Renal pelvis (tissue), 12 donors: ENCODE measurements at places on chromosomes 1 and 21. TPM values are rescaled to one million over a fixed set of nuclear protein-coding genes. Genes with fewer than 3 reads are reported as not detected.

Gene HTR1D
- polyA plus RNA-seq = 0.24 TPM

Gene TSTD1
- 79.0 TPM for polyA plus RNA-seq

Gene SH2D1B
- polyA plus RNA-seq = 0.14 TPM

Gene NUCKS1
- 423 TPM for polyA plus RNA-seq

Gene CHODL
- polyA plus RNA-seq = 32.7 TPM

GRCh38 chr1:30852026-30852425 is 56.5 kb downstream of the SDC3 start:
- no peak for DNase-seq

GRCh38 chr1:176164014-176164678 is 42.9 kb downstream of the COP1 start:
- DNase-seq = no peak

DNA sequence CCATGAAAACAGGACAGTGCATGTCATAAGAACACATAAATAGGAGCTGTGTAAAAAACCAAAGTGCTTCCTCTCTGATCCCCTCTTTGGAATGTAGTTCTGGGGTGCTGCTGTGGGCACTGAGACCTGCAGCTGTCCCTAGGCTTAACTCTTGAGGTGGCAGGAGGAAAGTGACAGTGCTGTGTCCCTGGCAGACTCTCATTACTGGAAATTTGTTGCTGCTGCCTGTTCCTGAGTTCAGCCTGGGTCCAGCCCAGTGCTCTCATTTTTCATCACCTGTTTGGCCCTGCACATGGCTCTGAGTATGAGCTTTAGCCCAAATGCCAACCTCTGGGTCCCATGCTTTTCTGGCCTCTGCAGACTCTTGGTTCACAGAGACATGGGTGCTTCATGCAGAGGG is 329.3 kb downstream of the DSCAM start:
- no peak for DNase-seq

DNA sequence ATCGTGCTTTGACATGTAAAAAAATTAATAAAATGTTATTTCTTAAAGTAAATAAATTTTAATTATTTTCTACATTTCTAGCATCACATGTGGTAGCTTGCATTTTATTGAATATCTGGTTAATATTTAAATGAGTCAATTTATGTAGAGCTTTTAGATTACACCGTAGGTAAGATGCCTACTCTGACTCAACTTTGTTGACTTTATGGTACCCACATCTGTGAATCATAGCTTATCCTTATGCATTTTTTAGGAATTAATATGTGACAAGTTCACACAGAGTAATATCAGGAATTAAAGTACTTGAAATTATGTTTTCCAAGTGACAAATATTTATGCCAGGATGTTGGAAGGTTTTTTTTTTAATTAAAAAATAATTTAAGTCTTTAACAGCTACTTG is 120.7 kb downstream of the LEPR start:
- DNase-seq = no peak

DNA sequence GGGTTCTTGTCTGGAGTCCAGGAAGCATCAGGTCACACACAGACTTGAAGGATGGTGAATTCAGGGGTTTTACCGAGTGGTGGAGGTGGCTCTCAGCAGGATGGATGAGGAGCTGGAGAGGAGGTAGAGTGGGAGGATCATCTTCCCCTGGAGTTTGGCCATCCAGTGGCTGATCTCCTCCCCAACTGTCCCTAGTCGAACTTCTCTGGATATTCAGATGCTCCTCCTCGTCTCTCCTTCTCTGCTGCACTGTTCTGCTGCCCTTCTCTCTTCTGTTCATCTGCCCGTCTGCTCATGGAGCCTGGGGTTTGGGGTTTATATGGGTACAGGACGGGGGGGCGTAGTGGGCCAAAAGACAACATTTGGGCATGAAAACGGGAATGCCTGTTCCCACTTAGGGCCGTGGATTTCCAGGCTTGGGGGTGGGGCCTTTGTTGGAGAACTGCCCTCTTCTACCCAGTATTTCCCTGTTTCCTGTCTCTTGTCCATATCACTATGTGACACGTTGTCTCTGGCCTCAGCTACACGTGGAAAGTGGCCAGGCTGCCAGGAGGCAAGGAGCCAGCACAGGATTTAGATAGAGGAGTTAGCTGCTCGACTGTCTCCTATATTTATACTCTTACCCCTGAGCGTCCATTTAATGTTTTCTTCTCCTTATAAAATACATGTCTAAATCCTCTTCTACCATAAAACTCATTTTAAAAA is 76.7 kb downstream of the SIPA1L2 start:
- no peak for DNase-seq

- DNase-seq = peak; percentile 15
Measured at GRCh38 chr1:181583598-181583997, 100.3 kb downstream of the CACNA1E start.

DNA sequence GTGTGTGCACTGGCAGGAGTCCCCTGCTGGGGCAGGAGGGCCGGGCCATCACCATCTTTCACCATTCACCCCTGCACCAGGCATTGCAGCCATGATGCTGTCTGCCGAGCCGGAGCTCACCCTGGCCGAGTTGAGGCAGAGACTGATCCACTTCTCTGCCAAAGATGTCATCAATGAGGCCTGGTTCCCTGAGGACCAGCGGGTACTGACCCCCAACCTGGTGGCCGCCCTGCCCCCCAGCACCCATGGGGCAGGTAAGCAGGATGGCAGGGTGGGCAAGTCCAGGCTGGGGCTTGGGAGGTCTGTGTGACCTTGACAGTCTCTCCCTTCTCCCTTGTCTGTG is 18.6 kb downstream of the PCSK9 start:
- DNase-seq = no peak

DNA sequence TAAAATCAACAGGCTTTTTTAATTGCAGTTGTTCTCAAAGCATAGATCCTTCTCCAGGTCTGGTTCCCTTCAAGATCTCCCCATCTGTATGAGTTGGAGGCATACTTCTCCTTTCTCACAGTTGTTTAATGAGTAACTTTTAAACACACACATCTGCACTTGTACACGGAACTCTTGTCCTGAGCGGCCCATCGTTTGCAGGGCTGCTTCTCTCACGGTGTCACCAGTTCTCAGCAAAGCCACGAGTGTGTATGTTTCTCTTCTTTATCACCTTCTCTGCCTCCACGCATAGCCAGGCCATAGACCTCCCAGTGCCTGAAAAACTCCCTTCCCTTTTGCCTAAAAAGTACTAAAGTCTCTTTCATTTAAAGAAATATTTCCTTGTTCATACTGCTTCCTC is 68.7 kb upstream of the ROR1 start:
- no peak for DNase-seq

DNA sequence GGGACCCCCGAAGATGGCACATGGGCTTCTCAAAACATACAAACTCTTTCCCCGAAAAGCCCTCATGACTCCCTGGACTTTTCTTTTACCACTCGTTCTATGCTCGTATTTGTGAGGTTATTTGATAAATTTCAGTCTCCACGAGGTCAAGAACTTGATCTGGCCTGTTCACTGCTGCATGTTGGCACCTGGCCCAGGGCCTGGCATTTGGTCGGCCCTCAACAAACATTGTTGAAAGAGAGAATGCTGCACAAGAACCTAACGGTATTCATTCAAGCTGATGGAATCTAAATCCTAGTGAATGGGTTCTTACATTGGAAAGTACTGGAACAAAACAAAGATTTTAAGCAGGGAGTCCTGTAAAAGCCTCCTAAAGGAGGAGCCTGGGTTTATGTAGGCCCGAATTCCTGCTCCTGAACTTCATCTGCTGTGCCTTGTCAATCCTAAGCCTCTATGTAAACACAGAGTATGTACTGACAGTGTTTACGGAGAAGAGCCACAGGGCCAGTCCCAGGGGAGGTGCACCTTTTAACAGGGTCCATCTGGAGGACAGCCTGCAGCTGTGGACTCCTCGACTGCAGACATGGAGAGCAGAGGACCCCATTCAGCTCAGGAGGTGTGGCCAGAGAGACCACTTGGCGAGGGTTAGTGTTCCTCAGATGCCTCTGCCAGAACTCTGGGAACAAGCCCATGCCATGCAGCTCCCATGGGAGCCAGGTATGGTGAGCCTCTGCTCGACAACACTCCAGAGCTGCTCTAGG is 46.9 kb downstream of the L1TD1 start:
- DNase-seq = peak; percentile 15

GRCh38 chr1:78493451-78493850 is 2.7 kb downstream of the PTGFR start:
- DNase-seq = no peak

- no peak for DNase-seq
Measured at GRCh38 chr1:118073648-118074435, 111.2 kb downstream of the SPAG17 start.

- no peak for DNase-seq
Measured at GRCh38 chr1:176959191-176959820, 205.2 kb downstream of the ASTN1 start.

- DNase-seq = no peak
Measured at GRCh38 chr1:32741059-32741412, 38.5 kb upstream of the SYNC start.

DNA sequence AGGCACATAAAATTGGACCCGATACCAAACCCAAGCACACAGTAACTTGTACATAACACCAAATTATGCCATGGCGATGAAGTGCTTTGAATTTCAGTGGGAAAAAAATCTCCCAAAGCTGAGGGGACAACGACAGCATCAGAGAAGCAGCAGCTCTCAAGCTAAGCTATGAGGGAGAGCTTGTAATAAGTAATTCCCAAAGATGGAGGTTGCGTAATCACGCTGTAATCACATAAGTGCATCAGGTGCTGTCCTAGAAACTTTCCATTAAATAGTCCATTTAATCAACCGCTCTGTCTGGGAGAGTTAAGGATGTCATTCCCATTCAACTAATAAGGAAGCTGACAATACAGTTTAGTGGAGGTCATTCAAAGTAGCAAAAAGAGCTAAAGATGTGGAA is 37.6 kb upstream of the KRTAP19-8 start:
- DNase-seq = no peak

DNA sequence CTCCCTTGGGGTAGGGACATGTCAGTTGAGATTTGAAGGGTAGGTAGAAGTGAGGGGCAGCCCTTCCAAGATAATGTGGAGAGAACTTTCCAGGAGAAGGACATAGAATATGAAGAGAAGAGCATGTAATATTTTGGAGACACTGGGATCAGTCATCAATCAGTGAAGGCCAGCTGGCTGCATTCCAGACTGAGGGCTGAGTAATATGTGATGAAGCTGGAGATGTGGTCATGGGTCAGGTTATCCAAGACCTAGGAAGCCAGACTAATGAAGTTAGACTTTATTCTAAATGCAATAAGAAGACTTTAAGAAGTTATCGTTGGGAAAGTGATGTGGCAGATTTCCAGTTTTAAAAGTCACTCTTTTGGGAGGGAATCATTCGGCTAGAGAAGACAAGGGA is 262.0 kb downstream of the HMCN1 start:
- no peak for DNase-seq

- DNase-seq = no peak
Measured at GRCh38 chr1:223212441-223212840, 69.4 kb upstream of the TLR5 start.

DNA sequence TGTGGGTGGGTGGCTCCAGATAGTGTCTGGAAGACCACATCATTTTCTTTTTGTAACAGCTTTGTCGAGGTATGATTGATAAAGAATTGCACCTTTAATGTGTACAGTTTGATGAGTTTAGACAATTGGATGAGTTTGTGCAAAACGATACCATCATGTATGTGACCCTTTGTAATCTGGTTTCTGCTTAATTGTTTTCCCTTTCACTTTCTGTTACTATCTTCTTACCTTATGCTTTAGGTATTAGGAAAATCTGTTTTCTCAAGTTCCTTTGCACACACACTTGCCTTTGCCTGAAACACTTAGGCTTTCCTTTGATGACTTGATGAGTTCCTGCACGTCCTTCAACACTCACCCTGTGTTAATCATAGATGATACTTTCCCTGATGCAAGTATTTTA is 6.8 kb downstream of the OR10Z1 start:
- no peak for DNase-seq
